ENCODE measurements at places on chromosomes 16 and 17. TPM values are rescaled to one million over a fixed set of nuclear protein-coding genes. Genes with fewer than 3 reads are reported as not detected.

C16orf46 gene
- total RNA-seq: 2.1 TPM

CA10 gene
- total RNA-seq: 85.5 TPM

TSPAN10 gene
- 0.69 TPM for total RNA-seq

PPY gene
- total RNA-seq: not detected

MRPL38 gene
- total RNA-seq: 26.3 TPM

MMP15 gene
- total RNA-seq: 29.6 TPM

ACSM3 gene
- total RNA-seq: 3.4 TPM

IKZF3 gene
- total RNA-seq: 0.30 TPM

ZNF205 gene
- 9.2 TPM for total RNA-seq

NPIPB9 gene
- 3.1 TPM for total RNA-seq

CHAD gene
- 0.55 TPM for total RNA-seq

KRTAP3-2 gene
- total RNA-seq: not detected

KRTAP9-6 gene
- total RNA-seq: not detected

MRC2 gene
- total RNA-seq: 75.3 TPM

CANT1 gene
- total RNA-seq: 23.6 TPM

PIRT gene
- total RNA-seq: 7.3 TPM

CIBAR2 gene
- total RNA-seq: 6.8 TPM

SLX4 gene
- 6.9 TPM for total RNA-seq

TMEM170A gene
- total RNA-seq: 35.4 TPM

HSD17B1 gene
- total RNA-seq: 0.69 TPM

SMIM36 gene
- total RNA-seq: not detected

ZNF469 gene
- 3.2 TPM for total RNA-seq

UTS2R gene
- 0.11 TPM for total RNA-seq

BEAN1 gene
- 4.9 TPM for total RNA-seq

SCARF1 gene
- 10.7 TPM for total RNA-seq

WFDC1 gene
- total RNA-seq: 3.8 TPM

BCAR1 gene
- total RNA-seq: 25.1 TPM

C17orf67 gene
- total RNA-seq: 2.6 TPM

MAP2K3 gene
- 10.6 TPM for total RNA-seq

FBXO47 gene
- not detected for total RNA-seq

SPATA22 gene
- 1.2 TPM for total RNA-seq

NFAT5 gene
- total RNA-seq: 35.0 TPM
